ENCODE measurements at places on chromosomes 12 and 14. TPM values are rescaled to one million over a fixed set of nuclear protein-coding genes. Genes with fewer than 3 reads are reported as not detected.

LGR5 gene
- not detected for total RNA-seq

INSM2 gene
- total RNA-seq, result not detected

NYNRIN gene
- total RNA-seq, result 0.88 TPM

GALNT4 gene
- 9.6 TPM for total RNA-seq

MGST1 gene
- 3.2 TPM for total RNA-seq

KRT6C gene
- not detected for total RNA-seq

HPD gene
- not detected for total RNA-seq

HSPA2 gene
- 2.7 TPM for total RNA-seq

AJUBA gene
- total RNA-seq, result 3.1 TPM

TROAP gene
- total RNA-seq, result 1.1 TPM
